ENCODE measurements at places on chromosomes 3 and 15.

- DNase-seq: no peak
Measured at GRCh38 chr15:40192942-40193341, 32.1 kb downstream of the BUB1B start.

- DNase-seq: no peak
Measured at GRCh38 chr3:108013141-108014055, 77.4 kb downstream of the CD47 start.

- no peak for DNase-seq
Measured at GRCh38 chr3:71955240-71956068, 170.5 kb upstream of the PROK2 start.

DNA sequence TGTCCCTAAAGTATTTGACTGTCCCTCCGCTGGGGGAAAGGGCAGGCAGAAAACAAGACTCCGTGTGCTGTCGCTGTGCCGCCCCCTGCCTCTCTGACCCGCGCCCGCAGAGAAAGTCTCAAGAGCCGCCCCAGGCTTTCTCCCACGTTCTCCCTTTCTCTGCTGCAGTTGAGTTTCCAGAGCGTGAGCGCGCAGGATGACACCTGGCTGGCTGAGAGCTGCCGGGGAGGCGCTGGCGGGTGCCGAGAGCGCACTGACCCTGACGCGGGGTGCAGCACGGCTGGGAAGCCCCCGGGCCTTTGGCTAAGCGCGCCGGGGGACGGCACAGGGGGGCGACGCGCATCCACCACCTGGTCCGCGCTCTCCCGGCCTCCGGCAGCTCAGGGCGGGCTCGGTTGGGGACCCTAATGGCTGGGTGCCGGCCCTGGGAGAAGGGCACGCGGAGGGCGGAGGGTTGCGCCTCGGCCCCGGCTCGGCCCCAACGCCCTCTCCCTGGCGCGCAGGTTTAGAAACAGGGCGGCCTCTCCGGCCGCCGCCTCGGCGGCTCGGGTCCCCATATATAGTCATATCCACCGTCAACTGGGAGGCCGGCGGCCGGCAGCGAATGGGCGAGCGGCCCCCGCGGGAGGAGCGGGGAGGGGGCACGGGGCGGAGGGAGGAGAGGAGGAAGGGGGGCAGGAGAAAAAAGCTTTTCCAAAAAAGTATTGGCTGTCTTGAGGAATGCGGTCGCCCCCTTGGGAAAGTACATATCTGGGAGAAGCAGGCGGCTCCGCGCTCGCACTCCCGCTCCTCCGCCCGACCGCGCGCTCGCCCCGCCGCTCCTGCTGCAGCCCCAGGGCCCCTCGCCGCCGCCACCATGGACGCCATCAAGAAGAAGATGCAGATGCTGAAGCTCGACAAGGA lies at the start of gene TPM1:
Gene TPM1 (plus strand): TSS at position 774 of the 903 bp plus-strand sequence. CDS start 83 bp downstream, at position 857.
- no peak for DNase-seq

DNA sequence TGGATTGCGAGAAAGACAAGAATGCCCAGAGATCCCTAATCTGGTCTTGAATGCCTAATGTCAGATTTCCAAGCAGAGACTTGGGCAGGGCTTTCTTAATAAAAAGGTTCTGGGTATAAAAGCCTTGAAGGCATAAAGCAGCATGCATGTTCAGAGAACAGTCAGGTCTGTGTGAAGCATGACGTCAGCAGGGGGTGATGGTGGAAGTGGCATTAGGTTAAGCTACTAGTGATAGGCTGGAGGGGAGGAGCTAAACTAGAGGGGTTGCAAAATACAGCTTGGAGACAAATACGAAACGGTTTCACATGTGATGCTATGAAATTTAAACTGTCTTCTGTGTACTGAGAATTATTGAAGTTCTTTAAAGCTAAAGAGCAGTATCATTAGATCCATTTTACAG lies 125.6 kb downstream of the VPS8 start:
- no peak for DNase-seq
